ENCODE measurements at places on chromosomes 7 and 10.
A peak's percentile ranks its signal among the peaks of the same experiment; 100 is the strongest.

DNA sequence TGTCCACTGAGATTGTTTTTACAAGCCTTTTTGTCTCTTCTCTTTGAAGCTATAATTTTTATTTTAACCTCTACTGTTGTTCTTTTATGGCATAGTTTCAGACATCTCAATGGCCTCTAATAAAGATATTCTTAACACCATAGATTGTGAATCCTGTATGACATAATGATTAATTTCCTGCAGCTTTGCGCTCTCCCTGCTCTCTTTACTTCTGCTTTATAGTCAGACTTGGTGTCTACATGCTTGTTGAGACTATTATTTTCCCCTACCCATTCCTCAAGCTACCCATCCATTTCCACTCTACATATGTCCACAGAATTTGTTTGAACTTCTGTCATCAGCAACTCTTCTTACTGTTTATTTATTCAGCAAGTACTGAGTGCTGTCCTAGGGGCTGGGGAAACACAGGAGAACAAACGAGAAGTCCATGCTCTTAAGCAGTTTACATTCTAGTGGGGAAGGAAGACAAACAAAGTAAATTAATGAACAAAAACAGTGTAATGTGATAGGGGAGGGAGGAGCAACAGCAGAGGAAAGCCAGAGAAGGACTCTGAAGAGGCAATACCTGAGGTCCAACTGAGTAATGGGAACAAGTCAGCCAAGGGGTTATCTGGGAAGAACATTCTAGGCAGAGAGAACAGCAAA, 110.1 kb downstream of the CDK14 start:
- no peak for DNase-seq

- DNase-seq, result peak; percentile 60
Measured at GRCh38 chr7:12715372-12716133, 28.1 kb downstream of the ARL4A start.

- no peak for DNase-seq
Measured at GRCh38 chr10:26960308-26960707, 99.5 kb upstream of the ABI1 start.

DNA sequence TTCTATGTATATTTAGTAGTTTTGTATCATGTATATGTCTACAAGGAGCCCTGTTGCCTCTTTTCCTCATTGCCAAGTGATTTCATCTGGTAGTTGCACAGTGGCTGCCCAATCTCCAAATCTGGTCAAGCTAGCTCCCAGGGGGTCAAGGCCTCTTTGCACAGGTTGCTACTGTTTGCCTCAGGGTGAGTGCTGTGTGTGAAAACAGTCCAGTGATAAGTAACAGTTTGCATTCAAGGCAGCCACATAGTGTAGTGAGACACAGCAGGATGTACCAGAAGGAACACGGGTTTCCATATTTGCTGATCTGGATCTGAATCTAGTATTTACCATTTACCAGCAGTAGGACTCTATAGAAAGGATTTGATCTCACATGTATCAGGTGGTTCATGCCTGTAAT, 13.3 kb upstream of the EPC1 start:
- DNase-seq, result no peak

GRCh38 chr7:25731068-25731845, 420.7 kb upstream of the NFE2L3 start:
- no peak for DNase-seq

DNA sequence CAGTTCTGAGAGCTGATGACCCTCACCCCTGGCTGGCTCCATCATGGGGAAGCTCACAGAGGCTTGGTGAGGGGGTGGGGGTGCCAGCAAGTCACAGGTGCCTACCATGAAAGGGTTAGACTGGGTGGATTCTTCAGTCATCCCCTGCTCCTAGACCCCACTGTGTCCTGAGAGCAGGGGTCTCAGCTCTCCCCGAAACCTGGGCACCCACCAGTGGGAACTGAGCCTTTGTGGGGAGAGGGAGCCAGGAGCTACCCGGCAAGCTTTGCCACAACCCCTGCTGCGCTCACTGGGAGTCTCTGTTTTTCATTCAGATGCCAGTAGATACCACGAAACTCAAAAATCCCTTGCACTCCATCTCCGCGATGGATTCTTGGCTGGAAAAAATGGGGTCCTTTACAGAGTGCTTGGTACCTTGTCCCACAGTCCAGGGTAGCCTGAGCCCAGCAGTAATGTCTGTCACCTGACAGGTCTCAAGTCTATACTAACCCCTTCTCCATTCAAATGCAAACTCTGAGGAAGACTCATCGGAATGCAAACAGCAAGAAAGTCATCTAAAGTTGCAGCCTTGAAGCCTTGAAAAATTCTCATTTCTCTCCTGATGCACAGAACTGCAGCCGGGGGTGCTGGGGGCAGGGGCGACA, 48.9 kb upstream of the ENO4 start:
- no peak for DNase-seq

- DNase-seq, result no peak
Measured at GRCh38 chr10:110600487-110601101, 33.1 kb downstream of the SMC3 start.

GRCh38 chr7:149736478-149737360, 36.7 kb downstream of the ZNF467 start:
- no peak for DNase-seq

GRCh38 chr10:62096256-62096933, 172.2 kb downstream of the RTKN2 start:
- DNase-seq, result no peak

GRCh38 chr7:7821517-7821916, 103.1 kb upstream of the RPA3 start:
- no peak for DNase-seq

- no peak for DNase-seq
Measured at GRCh38 chr7:13551503-13551902, 438.0 kb downstream of the ETV1 start.

DNA sequence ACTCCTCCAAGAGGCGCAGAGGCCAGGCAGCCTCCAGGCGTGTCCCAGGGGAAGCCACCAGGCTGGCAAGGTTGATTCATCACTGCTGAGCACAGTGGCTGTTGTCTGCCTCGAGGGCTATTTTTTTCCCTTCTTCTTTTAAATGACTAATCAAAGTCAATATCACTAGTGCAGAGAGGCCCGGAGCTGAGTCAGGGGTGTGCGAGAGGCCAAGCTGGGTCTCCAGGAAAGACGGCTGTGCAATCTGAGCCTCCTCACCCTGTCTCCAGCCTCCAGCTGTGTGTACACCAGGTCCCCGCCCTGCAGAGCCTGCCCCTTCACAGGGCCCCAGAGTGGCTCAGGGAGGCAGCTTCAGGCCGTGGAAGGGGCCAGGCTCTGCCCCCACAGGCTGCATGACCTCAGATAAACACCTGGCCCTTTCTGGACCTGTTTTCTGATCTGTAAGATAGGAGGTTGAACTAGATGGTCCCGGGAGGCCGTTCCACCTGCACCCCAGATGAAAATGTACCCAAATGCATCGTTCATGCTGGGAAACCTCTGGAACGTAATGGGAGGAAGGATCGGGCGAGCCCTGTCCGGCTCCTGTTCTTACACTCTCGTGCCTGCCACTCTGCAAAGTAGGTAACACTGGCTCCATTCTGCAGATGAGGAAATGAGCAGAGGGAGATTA, 3.7 kb downstream of the STX1A start:
- no peak for DNase-seq

DNA sequence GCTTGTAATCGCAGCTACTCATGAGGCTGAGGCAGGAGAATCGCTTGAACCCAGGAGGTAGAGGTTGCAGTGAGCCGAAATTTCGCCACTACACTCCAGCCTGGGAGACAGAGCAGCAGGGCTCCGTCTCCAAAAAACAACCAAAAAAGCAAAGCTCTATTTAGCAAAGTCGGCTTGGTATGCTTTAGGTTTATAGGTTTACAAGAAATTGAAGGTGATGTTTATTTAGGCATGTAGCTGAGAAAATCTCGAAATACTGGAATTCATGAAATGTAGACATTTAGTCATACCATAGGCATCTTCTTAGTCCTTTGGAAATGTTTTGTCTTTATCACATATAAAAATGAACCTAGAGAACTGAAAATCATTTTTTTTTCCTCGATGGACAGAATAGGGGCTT, 453.8 kb upstream of the ANKRD30A start:
- DNase-seq, result no peak

DNA sequence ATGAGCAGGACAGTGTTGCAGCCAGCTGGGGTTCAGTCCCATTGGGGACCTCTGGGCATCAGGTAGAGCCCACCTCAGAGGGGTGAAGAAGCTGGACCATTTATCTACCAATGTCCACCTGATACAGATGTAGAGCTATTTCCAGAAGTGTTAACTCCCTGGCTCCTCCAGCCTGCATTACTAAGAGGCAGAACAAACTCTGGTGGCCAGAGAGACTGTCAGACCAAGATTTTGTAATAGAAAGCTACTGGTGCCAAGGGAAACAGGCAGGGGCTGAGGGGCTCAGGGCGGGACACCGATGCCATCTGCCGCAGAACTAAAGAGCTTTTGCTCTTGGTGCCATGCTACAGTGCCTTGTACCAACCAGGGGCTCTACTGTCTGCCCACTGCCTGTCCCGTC, 268.2 kb upstream of the HABP2 start:
- DNase-seq, result no peak

- DNase-seq, result no peak
Measured at GRCh38 chr7:157853076-157853788, 516.4 kb downstream of the DNAJB6 start.

- DNase-seq, result no peak
Measured at GRCh38 chr10:93438613-93439253, 43.4 kb downstream of the MYOF start.

- no peak for DNase-seq
Measured at GRCh38 chr7:41629711-41630111, 73.2 kb downstream of the INHBA start.

DNA sequence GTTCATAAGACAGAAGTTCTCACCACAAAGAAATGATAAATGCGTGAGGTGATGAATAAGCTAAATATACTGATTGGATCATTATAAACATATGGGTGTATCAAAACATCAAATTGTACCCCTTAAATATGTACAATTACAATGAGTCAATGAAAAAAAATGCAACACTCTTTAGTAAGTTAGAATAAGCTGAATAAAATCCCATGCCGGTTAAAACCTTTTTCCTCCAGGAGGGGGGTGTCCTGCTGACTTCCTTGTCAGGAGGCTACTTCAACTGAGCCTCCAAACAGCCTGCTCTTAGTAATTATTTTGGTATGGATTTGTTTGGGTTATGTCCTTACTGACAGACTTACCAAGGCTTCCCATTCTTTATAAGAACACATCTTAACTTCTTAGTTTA, 649.1 kb downstream of the INHBA start:
- DNase-seq, result no peak

GRCh38 chr7:78073609-78074382, 275.2 kb downstream of the PHTF2 start:
- DNase-seq, result no peak

DNA sequence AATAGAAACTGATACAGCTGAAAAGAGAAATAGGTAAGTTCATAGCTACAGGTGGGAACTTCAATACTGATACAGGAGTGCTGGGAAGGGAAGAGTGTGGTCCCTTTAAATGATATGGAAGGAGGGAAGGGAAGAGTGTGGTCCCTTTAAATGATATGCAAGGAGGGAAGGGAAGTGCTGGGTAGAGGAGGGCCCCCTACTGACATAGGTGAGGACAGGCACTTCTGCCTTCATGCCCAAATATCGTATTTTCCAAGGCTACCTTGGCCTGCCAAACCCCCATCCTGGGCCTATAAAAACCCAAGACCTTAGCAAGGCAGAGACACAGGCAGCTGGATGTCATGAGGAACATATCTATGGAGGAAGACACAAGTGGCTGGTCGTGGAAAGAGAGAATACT, 92.3 kb downstream of the MAGI2 start:
- DNase-seq, result no peak

DNA sequence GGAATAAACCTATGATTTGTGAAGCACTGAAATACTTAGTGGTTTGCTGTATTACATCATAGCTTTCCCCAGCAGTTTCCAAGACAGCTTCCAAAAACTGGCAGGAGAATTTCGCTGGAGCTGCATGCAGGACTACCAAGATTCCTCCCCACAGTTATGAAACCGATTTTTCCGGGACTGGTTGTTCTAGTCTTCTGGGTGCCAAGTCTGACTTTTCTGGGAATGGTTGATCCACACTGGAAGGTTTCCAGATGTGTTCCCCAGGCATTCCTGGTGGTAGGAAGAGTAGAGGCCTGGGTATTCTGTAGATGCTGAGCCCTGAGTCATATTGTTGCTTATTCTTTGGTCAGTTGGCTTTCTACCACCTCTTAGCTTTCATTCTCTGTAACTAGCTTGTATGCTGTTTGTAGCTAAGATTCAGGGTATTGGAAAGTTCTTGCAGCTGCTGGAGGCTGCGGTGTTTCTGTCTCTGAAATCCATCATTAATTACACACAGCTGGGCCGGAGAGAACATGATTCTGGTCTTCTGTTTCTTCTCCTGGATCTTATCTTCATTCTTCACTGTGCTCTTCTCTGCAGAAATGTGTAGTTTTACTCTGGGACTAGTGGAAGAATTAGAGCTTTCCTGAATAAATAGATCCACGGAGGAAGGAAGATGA, 6.3 kb downstream of the ABCC2 start:
- peak; percentile 80 for DNase-seq

GRCh38 chr7:51031216-51031615, 248.5 kb upstream of the GRB10 start:
- DNase-seq, result peak; percentile 24

- no peak for DNase-seq
Measured at GRCh38 chr10:67785098-67785497, 52.9 kb downstream of the DNAJC12 start.

- DNase-seq, result no peak
Measured at GRCh38 chr7:82839555-82839954, 323.1 kb downstream of the PCLO start.

- DNase-seq, result no peak
Measured at GRCh38 chr10:111265341-111265740, 188.5 kb downstream of the ADRA2A start.

GRCh38 chr7:90320014-90320413, 1.1 kb downstream of the FAM237B start:
- DNase-seq, result no peak

DNA sequence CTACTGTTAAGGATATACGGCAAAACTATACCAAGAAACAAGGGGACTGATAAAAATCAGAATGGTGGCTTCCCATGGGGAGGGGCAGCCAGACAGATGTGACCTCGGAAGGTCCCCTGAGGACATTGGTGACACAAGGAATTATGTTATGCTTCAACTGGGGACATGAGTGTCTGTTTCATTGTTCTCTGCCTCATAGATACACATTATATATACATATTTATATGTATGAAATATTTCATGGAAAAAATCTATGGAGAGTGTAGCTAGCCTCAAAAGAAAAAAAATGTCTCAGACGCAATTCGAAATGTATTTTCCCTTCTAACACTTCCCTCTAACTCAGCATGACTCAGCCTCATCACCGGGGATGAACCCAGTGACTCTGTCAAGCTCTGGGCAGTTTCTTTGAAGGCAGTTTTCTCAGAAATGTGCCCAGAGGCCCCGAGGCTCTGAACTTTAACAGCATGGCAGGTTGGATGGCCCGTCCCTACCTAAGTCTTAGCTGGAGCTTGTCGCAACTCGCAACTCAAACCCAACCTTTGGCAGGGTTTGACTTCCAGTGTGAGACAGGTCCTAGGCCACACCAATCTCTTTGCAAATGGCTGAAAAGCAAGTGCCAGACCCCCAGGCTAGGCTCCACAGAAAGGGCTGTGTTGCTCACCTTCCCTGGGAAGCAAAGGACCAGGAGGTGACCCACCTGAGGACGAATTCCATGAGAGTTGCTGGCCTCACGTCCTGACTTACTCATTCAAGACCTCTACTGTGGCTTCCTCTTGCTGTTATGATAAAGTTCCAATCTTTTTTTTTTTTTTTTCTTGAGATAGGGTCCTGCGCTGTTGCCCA, 86.9 kb downstream of the CARD11 start:
- DNase-seq, result no peak
